ENCODE measurements at places on chromosomes 6 and 20.

- peak; percentile 43 for DNase-seq
These were observed 696.3 kb upstream of the SLC35B3 start for GRCh38 chr6:9131616-9132015.

DNA sequence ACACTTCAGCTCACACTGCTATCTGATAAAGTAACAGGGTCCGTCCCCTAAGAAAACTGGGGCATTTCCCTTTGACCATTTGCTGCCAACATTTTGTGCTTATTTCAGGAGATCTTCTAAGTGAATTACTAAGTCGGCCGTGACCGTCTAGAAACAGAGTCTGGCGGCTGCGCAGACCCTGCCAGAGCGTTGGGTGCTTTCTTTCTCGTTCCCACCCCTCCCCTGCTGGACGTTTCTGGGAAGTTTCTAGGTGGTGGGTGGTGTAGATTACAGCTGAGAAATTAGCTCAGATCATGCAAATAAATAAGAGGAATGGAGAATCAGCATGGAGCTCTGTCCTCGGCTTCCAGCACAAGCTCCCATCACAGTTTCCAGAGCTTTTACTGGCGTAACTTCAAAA lies 128.1 kb downstream of the MYLK4 start:
- DNase-seq, result no peak

DNA sequence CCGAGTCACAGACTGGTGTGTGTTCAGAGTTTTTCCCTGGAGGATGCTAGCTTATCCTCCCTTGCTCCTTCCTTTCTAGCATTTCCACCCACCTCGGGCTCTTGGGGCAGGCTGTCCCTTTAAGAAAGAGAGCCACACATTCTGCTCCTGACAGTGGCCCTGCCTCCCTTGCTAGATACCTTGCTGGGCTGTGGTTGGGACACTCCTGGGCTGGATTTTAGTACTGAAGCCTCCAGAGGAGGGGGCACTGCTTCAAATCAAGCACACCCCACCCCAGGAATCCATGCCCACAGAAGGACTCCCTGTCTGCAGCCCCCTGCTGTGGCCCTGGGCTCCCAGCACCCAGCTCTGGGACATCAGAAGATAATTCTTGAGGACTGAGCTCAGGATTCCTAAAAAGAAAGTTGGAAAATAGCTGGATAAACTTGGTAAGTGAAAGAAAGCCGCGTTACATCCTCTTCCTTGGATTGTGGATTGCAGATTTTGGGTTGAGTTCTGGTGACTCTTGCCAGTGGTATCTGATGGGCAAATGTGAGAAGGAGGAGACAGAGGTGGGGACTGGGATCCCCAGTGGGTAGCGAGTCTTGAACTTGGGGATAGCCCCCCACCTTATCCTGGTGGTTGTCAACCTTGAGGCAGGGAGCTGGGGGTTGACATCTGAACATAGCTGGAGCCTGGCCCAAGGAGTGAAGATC lies 29.0 kb downstream of the DAAM2 start:
- DNase-seq, result no peak

GRCh38 chr6:1856381-1856780 lies 246.7 kb downstream of the FOXC1 start:
- DNase-seq, result peak; percentile 45

GRCh38 chr6:41252401-41253169 lies 24.4 kb downstream of the TREML4 start:
- no peak for DNase-seq

GRCh38 chr6:17038316-17038715 lies 63.5 kb upstream of the STMND1 start:
- no peak for DNase-seq

GRCh38 chr6:19713984-19714383 lies 123.2 kb upstream of the ID4 start:
- DNase-seq, result no peak

DNA sequence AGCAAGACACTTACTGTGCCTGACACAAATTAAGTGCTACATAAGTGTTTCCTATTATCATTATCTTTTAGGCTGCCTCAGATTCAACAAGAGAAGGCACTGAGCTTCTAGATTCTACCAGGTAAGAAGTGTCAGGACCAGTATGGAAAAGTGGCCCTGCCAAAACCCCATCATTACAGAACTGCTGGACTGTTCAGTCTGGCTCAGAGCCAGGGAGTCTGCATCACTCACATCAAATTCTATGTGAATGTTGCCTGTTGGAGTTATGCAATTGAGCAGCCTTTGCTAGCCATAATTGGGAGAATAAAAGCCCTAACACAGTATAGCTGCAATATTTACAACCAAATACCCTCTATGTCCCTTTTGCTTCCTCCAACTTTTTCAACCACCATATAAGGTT lies 70.9 kb downstream of the ATG5 start:
- DNase-seq, result no peak

GRCh38 chr6:131029626-131030297 lies 33.3 kb downstream of the EPB41L2 start:
- no peak for DNase-seq

DNA sequence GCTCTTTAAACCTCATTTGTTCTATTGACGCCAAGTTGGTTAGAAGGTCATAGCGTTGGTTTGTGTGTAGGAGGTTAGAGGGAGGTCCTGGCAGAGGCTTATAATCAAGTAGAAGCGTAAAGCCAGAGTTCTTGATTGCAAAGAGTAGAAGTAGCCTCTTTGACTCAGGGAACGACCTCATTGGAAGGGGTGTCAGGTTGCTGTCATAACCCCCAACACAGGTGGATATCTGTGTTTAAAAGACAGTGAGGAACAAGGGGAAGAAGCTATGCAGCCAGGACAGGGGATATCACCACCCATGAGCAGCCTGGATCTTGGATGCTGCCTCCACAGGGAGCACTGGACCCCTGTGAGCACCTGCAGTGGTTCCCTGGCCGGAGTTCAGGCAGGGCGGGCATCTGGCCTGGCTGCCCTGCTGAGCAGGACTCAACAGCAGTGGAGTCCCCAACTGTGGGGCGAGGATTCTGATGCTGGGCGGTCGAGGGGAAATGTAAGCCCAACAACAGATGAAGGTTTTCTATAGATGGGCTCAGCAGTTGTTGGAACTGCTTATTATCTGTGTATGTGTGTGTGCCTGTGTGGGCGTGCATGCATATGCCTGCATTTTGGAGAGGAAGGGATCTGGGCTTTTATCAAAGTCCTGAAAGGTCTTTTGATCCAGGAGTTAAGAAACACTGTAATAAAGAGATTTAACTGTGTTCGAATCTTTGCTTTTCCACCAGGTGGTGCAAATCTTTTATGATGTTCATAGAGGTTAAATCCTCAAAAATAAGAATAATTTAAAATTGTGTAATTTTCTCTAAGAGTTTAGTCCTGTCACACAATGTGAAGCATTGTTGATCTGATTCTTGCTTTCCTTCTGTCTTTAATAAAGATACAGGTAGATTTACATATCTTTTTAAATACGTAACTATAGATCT lies 27.7 kb downstream of the HIVEP1 start:
- no peak for DNase-seq

DNA sequence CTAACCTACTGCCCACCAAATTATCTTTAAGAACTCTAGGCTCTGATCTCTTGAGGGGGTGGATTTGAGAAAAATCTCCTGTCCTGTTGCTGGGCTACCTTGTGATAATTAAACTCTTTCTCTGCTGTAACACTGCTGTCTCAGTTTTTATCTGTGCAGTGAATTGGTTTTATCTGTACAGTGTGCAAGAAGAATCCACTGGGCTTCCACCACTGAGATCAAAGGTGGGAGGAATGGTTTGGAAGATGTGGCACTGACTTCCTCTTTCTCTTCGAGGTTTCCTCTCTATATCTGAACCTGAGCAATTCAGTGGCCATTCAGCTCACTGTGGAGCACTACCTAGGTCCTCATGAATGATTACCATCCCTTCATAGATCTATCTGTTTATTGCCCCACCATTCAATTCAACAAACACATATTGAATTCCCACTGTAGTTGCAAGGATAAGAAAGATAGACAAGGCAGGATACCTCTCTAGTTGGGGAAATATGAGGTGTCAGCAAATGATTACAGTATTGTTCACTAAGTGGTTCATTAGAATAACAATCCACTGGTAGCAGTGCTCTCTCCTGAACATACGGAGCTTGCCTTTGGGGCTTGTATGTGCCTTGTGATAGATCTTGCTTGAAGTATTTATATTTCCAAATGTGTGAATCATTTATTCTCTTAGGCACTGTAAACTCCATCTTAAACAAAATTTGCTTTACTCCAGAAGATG lies 172.1 kb upstream of the ARG1 start:
- DNase-seq, result no peak

- DNase-seq, result no peak
These were observed 9.5 kb downstream of the CDC5L start for GRCh38 chr6:44396968-44397367.

- DNase-seq, result no peak
These were observed 329.6 kb upstream of the RSPO3 start for GRCh38 chr6:126788861-126789365.

GRCh38 chr20:44597516-44597915 lies 15.1 kb downstream of the PKIG start:
- no peak for DNase-seq

GRCh38 chr6:147087641-147088040 lies 116.6 kb upstream of the STXBP5 start:
- no peak for DNase-seq

GRCh38 chr20:19709635-19710335 lies 48.3 kb upstream of the RIN2 start:
- DNase-seq, result no peak

DNA sequence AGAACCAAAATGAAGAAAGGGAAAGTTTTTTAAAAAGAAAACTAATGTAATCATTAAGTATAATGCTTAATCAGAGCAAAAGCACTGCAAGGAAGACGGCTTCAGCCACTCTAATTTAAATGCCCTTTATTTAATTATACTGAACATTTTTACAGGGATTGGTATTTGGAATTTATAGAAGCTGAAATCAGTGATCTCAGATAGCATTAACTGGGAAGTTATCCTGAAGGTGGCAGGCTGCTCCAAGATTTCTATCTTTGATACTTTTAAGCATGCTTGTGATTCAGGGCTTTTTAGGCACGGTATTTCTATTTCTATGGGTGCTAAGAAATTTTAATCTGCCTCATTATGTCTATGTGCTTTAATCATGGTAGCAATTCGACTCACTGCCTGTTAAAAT lies 1.3 kb upstream of the NDUFAF4 start:
- DNase-seq, result peak; percentile 19

DNA sequence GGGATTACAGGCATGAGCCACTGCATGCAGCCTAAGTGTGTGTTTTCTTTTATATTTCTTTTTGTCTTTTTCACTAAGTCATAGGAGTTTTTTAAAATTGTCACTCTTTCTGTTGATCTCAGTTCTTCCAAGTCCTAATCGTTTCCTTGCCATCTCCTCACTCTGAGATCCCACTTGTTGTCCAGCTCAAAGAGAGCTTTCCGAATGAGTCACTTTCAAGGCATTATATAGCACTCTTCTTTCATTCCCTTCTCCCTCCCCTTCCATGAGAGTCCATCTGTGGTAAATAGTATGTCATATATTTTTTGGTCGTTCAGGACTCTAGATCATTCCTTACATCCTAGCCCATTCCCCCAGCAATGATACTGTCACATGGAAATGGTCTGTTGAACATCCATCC lies 4.3 kb downstream of the VAPB start:
- no peak for DNase-seq

DNA sequence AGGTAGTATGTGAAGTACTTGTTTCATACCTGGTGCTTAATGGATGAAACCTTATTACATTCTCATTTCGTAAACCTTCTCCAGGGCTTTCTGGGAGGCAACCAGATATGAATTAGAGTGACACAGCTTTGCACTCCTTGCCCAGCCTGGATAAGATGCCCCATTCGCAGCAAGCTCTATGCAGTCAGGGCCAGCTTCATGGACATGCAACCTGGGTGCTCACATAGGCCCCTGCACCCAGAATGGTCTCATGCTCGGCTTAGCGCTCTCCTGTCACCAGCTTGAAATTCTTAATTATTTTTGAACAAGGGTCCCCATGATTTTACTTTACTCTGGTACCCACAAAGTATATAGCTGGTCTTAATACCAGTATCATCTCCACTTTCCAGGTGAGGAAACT lies 11.3 kb upstream of the PTGIS start:
- no peak for DNase-seq

- no peak for DNase-seq
These were observed 107.6 kb upstream of the MCHR2 start for GRCh38 chr6:100101644-100102043.

GRCh38 chr6:92752114-92752513 lies 667.2 kb downstream of the EPHA7 start:
- DNase-seq, result no peak

- DNase-seq, result no peak
These were observed 185.6 kb downstream of the BMP7 start for GRCh38 chr20:57080796-57081195.

DNA sequence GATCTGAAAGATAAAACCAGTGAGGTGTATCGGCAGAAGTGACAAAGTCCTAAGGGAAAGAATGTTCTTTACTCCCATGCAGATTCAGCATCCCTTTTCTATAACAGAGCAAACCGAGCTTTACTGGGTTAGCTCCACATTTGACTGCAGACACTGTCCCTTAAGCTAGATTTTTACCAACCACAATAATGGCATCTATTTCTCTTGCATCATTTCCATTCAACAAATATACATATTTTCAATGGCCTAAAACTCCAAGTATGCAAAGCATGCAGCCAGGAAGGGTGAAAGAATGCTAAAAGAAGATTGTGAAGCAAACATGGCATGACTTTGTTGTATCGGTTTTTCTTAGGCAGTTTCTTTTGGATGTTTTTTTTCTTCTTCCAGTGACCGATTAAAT lies 255.4 kb downstream of the OGFRL1 start:
- DNase-seq, result no peak

DNA sequence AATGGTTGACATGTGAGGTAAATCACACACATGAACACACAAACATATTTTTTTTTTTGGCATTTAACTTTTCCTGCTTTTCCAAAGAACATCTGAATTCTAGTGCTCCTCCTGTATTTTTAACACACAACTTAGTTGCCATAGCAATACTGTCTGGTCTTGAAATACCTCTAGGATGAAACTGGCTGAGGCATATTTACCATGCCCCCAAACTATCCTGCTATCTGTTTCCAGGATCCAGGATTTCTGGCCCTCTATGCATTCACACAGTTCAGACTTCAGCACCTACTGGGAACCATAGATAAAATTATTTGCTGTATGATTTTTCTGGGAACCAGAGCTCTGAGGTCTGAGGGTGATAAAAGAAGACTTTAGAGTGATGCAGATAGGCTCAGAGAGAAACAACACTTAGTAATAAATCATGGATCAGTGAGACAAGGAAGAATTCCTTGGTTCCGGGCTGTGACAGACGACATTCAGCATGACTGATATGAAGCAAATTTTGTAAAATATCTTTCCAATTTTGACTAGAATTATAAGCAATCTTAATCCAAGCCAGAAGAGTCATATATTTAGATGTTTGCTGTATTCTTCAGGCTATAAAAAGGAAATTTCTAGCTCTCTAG lies 359.7 kb downstream of the BTBD9 start:
- DNase-seq, result no peak

- peak; percentile 3 for DNase-seq
These were observed 88.1 kb downstream of the ERMARD start for GRCh38 chr6:169839493-169839892.

- no peak for DNase-seq
These were observed 45.3 kb upstream of the TINAG start for GRCh38 chr6:54262971-54263370.

Data from prostate gland (tissue), 2 donors.